ENCODE measurements at places on chromosomes 1 and 21.

GRCh38 chr1:223556414-223557129 is 108.9 kb downstream of the CAPN8 start:
- no peak for DNase-seq

- no peak for DNase-seq
These were observed 40.8 kb upstream of the A3GALT2 start for GRCh38 chr1:33361532-33362235.

DNA sequence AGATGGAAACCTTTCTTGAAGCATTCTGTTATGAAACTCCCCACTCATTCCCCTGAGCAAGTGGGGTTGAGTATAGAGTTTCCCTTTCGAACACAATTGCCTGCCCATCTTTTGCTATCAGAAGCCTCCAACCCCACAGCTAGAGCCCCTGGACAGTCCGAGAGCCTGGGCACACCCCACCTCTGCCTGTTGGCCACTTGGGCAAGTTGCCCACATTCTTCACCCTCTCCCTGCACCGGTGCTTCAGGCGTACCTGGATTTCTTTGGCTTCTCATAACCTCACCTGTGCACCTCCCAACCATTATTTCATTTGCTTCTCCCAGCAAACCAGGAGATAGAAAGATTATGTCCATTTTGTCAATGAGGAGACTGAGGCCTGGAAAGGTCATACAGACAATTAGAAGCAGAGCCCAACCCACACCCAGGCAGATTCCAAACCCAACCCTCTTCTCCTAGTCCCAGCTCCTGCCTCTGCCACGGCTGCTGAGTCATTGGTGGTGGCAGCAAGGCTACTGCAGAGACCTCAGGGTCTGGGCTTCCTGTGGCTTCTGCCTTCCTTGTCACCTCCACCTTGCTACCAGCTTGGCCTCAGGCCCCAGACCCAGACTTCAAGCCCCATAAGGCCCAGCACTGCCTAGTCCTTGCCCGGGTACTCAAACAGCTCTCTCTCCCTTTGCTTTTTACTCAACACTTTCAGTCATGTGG is 118.7 kb upstream of the ZBTB40 start:
- DNase-seq = no peak

DNA sequence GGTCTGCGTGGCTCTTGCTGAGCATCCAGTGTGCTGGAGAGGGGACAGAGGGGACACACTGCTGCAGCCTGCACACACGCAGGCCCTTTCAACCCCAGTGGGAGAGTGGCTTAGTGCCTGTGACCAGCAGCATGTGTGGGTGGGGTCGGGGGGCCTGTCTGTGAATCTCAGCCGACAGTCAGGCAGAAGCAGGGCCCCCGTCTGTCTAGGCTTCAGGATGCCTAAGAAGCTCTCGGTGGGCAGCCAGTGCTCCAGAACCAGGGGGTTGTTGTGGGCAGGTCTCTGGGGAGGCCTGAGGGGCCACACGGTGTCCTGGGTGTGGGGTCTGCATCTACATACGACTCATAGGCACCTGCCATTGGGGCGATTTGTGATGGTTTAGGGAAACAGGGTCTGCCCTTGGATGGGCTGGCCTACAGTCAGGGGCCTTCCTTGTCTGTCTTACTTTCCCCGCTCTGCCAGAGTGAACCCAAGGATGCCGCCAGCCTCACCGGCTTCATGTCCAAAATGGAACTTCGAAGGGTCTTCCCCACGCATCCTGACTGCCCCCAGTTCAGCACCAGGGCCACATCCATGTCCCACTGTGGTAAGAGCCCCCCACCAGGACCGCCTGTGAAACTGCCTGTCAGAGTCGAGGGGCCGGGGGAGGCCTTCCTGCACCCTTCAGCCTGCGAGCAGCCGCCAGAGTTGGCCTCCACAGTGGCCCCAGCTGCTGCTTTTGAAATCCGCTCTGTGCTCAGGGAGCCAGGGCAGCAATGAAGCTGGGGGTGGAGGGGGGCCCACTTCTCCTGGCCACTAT is 1.6 kb downstream of the CCDC27 start:
- DNase-seq = no peak

DNA sequence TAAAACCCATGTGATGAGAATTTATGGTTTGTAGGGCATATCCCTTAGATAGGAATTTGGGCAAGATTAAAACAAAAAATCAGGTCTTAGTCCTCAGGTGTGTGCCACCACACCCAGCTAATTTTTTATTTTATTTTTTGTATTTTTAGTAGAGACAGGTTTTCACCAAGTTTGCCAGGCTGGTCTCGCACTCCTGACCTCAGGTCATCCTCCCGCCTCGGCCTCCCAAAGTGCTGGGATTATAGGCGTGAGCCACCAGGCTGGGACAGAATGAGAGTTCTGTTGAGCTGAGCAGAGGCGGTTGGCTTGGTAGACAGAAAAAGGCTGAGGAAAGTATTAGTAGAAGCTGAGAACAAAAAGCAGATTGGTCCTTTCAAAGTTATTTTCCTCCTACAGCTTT is 43.8 kb upstream of the EDARADD start:
- DNase-seq = no peak

- no peak for DNase-seq
These were observed 84.0 kb downstream of the RAVER2 start for GRCh38 chr1:64828829-64829228.

- DNase-seq = no peak
These were observed 11.0 kb downstream of the DNM3 start for GRCh38 chr1:171852272-171852671.

DNA sequence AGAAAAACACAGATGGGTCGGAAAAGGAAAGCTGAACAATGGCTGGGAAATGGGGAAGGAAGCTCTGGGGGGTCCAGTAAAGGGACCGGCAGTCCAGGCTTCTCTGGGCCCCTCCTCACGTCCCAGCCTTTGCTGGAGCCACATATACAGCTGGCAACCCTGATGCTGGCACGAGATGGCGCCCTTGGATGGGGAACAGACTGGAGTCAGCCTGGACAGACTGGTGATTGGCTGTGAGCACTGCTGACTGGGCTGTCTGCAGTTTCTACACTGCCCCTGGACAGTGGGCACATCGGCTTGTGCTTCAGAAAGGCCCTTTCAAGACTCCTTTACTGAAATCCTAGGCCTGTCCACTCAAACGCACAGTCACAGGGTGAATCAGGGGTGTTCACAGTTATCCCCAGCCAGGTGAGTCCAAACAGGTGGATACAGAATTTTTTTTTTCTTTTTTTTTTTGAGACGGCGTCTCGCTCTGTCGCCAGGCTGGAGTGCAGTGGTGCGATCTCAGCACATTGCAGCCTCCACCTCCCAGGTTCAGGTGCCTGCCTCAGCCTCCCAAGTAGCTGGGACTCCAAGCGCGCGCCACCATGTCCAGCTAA is 31.1 kb upstream of the ZBTB40 start:
- DNase-seq = peak; percentile 77

- no peak for DNase-seq
These were observed 62.8 kb downstream of the PCNT start for GRCh38 chr21:46386734-46387088.

- no peak for DNase-seq
These were observed 207.5 kb downstream of the KCNK2 start for GRCh38 chr1:215290018-215290417.

DNA sequence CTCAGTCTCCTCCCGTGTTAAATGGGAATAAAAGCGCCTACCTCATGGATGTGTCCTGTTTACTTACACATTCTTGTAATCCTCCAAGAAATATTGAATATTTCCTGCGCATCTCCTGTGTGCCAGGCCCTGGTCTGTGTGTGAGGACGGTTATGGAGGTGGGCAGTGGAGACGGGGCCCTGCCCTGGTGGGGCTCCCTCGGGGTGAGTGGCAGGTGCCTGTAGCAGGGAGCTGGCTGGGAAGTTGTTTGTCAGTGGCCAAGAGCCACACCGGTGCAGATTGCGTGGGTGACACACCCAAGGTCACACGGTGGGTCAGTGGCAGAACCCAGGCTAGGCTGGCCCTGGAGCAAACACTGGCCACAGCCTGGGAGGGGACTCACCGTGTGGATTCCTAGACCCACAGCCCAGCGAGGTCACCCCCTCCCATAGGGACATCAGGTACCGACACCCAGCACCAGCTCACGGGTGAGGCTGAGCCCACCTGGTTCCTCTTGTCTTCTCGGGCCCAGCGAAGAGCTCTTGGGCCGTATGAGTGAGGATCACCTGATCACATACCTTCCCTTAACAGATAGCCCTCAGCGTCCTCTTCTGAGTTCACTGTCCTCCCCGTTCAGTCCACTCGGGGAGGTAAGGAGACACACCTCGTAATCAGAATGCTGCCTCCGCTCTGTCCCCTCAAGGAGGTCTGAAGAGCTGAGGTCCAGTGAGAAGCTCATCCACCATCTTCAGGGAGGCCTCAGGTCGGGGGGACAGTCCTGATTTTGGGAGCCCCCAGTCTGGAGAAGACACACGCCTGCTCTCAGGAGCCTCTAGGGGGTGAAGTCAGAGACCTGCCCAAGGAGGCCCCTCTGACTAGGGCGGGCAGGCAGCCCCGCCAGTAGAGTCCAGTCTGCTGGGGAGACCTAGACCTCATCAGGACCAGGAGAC is 349.6 kb downstream of the MATN1 start:
- DNase-seq = no peak

DNA sequence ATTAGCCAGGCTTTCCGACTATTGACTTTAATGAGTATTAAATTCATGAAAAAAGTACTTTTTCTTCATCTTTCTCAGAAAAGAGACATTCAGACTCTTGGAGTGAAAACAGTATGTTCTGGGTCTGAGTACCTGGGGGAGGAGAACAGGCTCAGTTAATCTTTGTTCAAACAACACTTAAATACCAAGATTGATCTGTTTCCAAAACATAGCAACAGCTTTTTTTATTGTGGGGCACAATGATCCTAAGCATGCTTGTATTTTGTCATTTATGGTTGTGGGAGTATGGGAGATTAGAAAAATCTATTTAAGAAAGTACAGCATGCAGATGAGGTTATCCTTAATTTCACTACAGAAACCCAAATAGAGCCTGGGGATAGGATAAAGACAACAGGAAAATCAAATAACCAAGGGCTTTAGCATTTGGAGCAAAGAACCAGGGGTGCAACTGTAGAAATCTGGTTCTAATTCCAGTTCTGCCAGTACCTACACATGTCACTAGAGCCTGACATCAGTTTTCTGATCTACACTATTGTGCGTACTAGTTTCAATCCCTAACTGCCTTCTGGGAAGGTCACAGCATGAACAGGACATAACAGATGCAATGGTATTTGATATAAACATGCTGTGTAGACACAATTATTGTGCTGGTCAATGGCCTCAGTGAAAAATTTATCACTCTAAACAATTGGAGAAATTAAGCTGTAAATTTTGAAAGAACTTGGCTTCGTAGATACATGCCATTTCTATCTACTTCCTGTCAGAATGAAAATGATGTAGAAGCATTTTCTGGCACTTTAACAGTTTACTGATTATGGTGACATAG is 91.2 kb downstream of the KCNK1 start:
- no peak for DNase-seq

DNA sequence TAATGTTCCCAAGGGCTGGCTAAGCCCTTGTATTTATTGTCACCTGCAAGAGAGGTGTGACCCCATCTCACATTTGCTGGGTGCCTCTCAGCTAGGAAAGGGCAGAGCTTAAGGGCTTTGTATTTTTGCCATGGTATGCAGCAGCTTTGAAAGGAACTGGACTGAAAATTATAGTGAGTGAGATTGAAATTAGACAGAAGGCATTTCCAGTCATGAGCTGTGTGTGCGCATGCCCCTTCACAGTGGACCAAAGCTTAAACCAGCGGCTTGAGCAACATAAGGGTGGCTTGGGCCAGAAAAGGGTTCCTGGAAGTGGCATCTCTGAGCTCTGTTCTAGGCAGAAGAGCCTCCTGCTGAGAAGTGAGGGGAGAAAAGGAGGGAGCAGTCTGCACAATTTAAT is 19.8 kb downstream of the MYOG start:
- no peak for DNase-seq

DNA sequence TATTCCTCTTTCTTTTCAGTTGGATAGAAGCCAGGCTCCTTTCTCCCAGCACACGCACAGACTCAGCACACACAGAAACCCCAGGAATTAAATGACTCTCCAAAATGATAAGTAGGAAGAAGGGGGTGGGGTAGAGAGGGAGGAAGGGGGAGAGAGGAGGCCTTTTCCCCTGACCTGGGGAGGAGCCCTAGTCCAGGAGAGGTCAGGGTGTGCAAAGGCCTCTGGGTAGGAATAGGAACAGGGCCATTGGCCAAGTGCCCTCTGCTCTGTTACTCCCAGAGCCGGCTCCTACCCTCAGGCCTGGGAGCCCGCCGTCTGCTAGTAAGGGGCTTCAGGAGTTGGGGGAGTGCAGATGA is 35.6 kb upstream of the PUM1 start:
- DNase-seq = no peak

DNA sequence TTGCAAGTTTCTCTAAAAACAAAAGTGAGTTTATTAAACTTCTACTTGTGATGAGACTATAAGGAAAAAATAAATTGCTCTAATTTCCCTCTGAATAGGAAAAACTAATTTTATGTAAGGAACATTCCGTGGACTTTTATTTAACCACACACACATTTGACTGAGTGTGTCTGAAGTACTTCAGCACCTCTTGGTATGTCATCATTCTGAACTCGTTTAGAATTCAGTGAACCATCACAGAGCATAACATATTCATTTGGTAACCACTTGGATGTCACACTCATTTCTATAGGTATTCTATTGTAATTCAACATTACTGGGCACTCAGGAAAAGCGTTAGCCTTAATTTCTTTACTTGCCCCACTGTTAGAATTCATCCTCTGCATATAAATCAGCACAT is 79.1 kb downstream of the RGS21 start:
- no peak for DNase-seq

DNA sequence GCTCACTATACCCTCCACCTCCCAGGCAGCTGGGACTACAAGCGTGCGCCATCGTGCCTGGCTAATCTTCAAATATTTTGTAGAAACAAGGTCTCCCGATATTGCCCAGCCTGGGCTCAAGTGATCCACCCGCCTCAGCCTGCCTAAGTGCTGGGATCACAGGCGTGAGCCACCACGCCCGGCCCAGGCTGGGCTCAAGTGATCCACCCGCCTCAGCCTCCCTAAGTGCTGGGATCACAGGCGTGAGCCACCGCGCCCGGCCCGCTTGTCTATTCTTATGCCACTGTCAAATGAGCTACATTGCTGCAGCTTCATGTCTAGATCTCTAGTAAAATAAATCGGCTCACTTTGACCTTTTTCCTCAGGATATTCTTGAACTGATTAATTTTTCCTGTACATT is 107.7 kb upstream of the COL6A1 start:
- DNase-seq = no peak

DNA sequence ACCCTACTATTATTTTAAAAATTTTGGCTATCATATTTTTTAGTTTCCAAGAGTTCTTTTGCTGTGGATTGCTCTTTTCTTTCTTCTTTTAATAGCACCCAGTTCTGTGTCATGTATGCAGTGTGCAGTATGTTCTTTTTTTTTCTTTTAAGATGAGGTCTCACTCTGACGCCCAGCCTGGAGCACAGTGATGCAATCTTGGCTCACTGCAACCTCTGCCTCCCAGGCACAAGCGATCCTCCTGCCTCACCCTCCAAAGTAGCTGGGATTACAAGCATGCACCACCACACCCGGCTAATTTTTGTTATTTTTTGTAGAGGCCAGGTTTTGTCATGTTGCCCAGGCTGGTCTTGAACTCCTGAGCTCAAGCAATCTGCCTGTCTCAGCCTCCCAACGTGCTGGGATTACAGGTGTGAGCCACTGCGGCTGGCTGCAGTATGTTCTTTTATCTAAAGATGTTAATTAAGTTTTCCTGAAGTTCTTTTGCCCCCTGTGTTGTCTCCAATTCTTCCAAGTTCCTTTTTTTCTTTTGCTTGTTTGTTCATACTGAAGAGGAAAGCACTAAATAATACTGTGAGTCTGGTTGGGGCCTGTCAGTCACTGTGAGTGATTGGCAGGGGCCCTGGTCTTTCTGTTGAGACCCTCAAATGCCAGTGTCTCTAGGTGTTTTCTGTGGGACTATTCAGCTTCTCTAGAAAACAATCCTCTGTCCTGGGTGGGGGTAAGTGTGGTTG is 17.5 kb upstream of the TTC22 start:
- no peak for DNase-seq
